ENCODE measurements at places on chromosomes 6 and 20.

DNA sequence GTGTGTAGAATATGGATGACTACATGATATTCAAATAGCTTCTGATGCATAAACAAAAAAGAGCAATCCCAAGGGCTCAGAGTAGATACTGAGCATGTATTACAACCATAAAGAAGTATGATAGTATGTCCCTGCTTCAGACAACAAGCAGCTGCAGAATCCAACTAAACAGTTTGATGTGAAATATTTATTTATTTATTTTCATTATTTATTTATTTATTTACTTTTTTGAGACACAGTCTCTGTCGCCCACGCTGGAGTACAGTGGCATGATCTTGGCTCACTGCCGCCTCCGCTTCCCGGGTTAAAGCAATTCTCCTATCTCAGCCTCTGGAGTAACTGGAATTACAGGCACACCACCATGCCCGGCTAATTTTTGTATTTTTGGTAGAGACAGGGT, 384.3 kb downstream of the KHDRBS2 start:
- no peak for DNase-seq

DNA sequence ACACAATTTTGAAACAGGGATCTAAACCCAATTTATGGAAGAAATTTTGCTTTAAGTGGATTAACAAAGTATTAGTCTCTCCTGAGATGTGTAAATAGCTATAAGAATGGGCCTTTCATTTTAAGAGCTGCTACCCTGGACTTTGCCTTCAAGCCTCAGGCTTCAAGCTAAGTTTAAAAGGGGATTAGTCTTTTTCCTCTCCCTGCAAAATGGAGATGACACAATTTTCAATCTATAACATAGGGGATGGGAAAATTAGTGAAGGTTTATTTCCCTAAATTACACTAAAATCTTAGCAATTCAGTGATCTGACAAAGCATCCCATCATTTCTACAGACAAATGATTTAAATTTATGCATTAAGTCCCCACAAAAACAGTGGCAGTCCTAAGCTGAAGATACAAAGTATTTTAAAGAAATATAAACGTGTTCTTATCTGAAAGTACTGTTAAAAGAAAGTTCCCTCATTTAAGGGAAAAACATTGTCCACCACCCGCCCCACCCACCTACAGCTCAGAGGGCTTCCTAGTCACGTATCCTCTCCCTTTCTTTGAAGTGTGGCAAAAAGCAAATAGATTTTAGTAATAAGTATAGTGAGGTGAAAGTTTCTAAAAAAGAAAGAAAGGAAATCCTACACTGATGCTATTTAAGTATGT, 14.5 kb downstream of the ARHGAP18 start:
- DNase-seq, result no peak

DNA sequence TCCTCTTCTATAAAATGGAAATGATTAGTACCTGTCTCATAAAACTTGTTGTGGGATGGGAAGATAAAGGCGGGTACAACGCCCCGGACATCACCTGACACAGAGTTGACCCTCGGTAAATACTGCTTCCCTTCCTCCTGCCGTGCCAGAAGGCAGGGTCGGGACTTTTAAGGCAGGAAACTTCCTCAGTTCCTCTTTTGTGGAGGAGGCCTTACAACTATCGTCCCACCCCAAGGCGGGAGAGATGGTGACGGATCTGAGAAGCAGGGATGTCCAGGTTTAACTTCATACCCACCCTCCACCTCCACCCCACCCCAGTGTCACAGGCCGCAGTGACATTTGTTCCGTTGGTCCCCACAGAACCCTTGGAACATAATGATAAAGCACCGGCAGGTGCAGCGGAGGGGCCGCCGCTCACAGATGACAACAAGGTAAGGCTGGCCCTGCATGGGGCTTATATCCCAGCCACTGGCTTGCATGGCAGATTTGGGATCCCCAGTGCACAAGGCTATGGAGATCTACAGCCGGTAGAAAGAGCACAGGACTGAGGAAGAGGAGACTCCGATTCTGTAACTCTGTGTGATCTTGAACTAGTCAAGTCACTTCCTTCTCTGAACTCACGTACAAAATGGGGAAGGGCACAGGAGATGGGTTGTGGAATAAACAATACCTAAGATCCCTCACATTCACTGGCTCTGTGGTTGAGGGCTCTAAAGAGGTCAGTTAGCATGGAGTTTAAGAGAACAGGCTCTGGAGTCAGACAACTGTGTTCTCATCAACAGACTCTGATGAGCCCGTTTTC, 764 bp downstream of the DNTTIP1 start:
- DNase-seq, result no peak

DNA sequence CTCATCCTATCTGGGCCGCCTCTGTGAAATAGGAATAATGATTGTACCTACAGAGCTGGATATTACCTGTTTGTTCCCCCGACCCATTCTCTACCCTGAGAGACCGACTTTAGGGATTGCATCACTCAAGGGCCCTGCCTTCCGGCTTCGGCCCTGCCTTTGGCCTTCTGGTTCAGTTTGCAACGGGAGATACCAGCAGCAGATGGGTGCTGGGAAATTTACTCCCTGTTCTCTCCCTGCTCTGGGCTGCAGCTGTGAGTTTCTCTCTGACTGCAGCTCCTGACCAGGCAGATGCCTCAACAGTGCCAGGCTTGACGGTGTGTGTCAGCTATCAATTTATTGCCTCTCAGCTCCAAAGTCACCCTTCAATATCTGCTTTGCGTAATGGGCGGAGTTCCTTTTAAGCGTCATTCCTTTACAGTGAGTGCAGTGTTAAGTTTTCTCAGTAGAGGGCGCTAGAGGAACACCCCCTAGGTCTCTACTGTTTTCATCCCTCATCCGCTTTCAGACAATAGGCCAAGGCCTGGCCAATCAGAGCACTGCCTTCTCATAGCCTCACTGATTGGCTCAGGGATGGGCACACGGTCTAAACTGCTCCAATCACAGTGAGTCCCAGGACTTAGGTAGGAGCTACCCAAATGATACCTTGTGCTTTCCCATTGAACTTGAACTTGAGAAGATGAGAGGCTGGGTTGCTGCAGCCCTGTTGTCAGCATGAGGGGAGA, 30.0 kb downstream of the KCNG1 start:
- peak; percentile 60 for DNase-seq

DNA sequence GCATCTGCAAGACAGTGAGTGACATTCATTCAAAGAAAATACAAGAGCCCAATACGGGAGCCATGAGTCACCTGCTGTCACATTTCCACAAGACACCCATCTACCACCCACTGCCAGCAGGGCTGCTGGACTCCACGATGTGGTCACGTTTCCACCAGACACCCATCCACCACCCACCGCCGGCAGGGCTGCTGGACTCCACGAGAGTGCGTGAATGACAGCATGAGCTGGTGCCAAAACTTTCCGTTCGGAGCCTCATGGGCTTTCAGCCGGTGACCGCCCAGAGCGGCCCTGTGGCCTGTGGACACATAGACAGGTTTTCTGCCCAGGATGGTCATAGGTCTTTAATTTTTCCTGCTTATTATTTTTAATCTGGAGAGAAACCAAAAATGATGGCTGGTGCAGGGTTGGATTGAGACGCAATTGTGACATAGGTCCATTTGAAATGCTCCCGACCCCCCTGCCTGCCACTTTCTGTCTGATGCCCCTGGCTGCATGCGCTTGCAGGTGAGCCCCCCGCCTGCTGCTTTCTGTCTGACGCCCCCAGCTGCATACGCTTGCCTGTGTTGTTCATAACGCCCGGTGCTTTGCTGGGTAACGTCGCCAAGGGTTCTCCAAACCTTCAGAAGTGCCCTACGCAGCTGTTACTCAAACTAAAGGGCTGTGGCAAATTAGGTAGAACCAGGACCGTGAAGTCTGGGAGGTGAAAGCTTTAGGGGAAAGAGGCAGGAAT, 59.1 kb upstream of the SMOC2 start:
- no peak for DNase-seq

GRCh38 chr6:148999929-149000468, 253.2 kb downstream of the UST start:
- no peak for DNase-seq

GRCh38 chr6:19137505-19137904, 699.7 kb upstream of the ID4 start:
- DNase-seq, result no peak

GRCh38 chr20:13183005-13183404, 38.1 kb upstream of the ISM1 start:
- DNase-seq, result no peak

GRCh38 chr20:57568088-57568896, 7.4 kb downstream of the PCK1 start:
- DNase-seq, result no peak

DNA sequence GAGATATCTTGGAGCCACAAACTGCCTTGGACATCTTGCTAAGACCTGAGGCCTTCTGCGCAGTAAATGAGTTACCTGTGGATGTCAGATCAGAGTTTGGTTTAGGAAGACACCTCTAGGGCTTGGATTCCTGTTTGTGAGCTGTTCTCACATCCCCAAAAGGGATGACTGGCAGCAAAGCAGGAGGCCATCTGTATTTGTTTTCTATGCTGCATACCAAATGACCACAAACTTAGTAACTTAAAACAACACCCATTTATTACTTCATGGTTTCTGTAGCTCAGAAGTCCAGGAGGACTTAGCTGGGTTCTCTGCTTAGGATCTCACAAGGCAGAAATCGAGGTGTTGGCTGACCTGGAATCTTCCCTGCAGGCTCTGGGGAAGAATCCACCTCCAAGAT, 116.7 kb downstream of the UNC5CL start:
- no peak for DNase-seq

DNA sequence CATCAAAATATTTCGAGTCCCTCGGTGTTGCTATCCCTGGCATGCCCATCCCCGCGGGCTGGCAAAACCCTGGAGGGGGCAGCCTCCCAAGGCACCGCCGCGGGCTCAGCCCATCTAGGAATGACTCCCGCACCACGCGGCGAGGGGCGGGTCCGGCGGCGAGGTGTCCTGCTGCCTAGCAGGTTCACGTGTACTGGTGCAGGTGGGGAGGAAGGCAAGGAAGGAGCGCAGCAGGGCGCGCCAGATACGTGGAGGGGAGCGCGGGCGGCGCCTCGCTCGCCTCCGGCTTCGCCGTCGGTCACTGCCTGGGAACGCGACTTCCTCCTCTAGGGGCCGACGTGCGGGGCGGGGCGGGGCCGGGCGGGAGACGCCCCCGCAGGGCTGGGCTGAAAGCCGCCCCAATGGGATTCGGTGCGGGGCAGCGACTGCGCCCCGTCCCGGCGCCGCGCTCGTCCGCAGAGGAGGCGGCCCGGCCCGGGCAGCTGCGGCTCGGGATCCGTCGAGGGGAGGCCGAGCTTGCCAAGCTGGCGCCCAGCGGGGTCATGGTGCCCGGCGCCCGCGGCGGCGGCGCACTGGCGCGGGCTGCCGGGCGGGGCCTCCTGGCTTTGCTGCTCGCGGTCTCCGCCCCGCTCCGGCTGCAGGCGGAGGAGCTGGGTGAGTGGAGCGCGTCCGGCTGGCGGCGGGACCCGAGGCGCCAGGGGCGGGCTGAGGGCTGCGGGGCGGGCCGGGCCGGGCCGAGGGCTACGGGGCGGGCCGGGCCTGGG, at the start of gene DCBLD1:
DCBLD1 (plus strand) TSS at position 435 of the 764 bp plus-strand sequence; CDS start at position 543, 108 bp downstream.
- DNase-seq, result peak; percentile 32

- no peak for DNase-seq
Measured at GRCh38 chr20:23039885-23040508, 4.9 kb downstream of the SSTR4 start.

- no peak for DNase-seq
Measured at GRCh38 chr6:141736104-141736503, 396.6 kb upstream of the GJE1 start.

GRCh38 chr6:36692220-36692619, 5.4 kb upstream of the RAB44 start:
- no peak for DNase-seq

- DNase-seq, result no peak
Measured at GRCh38 chr20:44596010-44596409, 13.6 kb downstream of the PKIG start.

- DNase-seq, result no peak
Measured at GRCh38 chr6:3579652-3580175, 122.9 kb upstream of the SLC22A23 start.

GRCh38 chr6:42101186-42101657, 41.2 kb downstream of the C6orf132 start:
- DNase-seq, result no peak

- DNase-seq, result no peak
Measured at GRCh38 chr6:21213492-21213891, 380.1 kb upstream of the SOX4 start.

GRCh38 chr6:169881976-169882375, 130.6 kb downstream of the ERMARD start:
- DNase-seq, result no peak

DNA sequence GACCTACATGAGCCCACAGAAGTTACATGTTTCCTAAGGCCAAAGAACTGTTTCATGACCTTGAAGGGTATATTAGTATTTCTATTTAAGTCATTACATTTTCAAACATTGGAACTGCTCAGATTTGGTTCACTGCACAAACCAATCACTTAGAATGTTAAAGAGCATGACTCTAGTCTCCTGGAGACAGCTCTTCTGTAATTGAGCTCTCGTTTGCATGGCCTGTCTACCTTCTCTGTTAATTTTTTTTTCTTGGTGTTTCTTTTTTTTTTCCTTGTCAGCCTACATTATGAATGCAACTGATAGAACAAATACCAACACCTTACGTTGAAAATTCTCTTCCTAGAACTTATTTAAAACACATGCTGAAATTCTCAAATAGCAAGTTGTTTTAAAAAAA, 860.2 kb upstream of the MAP3K7 start:
- DNase-seq, result no peak

GRCh38 chr6:158373214-158373613, 60.9 kb downstream of the TULP4 start:
- DNase-seq, result no peak

DNA sequence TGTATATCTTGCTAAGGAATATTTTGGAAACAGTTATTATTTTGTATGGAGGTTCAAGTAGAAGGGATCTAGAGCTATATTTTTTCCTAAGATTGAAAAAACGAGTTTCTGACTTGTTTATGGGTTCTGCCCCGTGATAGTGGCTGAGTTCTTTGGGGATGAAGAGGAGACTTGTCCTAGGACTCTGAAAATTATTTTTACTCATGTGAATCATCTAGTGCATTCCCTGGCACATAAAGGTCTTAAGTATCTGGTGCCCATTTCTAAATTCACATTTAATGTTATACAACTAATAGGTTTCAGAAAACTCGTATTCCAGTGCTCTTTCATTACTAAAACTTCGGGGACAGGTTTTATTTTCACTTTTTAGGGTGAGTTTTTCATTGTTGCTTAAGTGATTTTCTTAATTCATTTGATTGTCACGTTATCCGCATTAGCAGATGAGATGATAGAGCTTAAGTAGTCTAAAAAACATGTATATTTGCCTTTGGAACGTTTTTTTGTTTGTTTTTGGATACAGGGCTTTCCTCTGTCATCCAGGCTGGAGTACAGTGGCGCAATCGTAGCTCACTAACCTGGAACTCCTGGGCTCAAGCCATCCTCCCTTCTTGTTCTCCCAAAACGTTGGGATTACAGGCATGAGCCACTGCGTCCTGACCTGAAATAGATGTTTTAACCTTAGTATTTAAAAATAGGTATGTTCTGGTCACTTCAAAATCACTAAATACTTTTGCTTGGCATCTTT, 2.1 kb downstream of the NFYA start:
- no peak for DNase-seq

All from stimulated activated CD4-positive, alpha-beta T cell treated with anti-CD3 and anti-CD28 coated beads, Interleukin-2, amount 100 ng/mL, for 48 hours (primary cell).